ENCODE measurements at places on chromosomes 7 and 10. TPM values are rescaled to one million over a fixed set of nuclear protein-coding genes. Genes with fewer than 3 reads are reported as not detected.

GRCh38 chr10:91829268-91829667 lies 31.0 kb downstream of the TNKS2 start:
- DNase-seq: no peak

DNA sequence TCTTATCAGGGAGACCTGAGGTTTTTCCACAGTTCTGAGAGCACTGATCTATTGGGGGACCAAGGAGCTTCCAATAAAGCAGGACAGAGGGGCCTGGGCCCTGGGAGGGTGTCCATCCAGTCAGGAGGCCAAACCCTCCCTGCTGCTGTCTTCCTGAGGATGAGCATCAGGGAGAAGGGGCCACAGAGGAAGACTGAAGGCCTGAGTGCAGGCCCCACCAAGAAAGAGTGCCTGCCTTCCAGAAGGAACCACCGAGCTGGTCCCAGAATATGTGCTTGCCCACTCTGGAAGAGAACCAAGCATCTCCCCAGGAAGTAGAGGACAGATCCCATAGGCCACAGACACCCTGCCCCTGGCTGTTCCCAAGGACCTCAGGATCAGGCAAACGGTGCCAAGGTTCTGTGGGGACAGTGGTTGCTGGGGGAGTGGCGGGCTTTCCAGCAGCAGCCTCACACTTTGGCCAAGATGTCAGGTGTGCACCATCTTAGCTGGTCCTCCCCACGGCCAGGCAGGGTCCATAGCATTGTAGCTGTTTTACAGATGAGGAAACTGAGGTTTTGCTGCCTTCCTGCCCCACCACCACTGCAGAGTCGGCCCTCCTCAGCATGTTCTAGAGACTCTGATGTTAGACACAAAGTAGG lies 199.4 kb downstream of the GRID1 start:
- peak; percentile 68 for DNase-seq

- no peak for DNase-seq
These were observed 243.9 kb downstream of the REEP3 start for GRCh38 chr10:63765126-63765525.

- DNase-seq: no peak
These were observed 244.4 kb downstream of the DYNC1I1 start for GRCh38 chr7:96016735-96017134.

DNA sequence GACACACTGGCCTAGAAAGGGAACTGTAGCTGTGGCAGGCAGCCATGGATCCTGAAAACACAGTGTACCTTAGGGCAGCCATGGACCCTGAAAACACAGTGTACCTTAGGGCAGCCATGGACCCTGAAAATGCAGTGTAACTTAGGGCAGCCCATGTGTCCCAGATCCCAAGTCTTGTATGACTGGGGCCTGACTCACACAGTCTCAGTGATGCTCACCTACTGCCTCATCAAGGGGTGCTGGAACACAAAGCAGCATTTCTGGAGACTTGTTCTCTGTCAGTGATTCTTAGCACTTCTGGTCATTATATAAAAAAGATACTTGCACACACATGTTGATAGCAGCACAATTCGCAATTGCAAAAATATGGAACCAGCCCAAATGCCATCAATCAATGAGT lies 70.2 kb upstream of the LAMB4 start:
- no peak for DNase-seq

DNA sequence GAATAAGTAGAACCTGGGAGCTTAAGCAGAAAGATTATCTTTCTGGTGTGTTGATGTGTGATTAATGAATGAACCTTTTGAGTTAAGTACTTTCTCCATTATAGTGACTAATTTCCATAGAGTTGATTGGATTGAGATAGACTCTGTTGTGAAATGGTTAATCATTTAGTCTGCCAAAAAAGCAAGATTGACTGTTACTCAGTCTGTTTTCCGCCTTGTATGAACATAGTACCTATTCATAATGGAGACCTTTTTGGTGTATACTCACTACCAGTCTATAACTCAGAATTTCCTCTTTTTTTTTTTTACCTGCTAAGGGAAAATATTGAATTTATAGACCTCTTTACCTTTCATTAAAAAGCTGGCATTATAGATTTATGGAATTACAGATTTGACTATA lies 14.4 kb upstream of the NPVF start:
- no peak for DNase-seq

GRCh38 chr7:79515358-79515757 lies 61.9 kb upstream of the MAGI2 start:
- no peak for DNase-seq

DNA sequence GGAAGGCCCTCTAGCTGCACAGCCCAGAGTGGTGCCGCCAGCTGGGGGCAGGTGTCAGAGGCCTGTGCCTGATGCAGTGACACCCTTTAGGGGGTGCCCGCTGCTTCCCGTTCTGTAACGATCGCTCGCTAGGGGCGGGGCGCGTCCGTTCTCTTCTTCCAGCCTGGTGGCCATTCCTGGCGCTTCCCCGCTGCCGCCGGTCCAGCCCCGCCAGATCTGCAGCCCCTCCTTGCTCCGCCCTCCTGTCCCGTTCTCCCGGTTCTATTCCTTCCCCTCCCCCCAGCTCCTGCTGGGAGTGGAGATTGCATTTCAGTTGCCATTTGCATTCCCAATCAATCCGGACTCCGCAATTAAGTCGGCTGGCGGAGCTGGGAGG lies 39.2 kb downstream of the AGAP3 start:
- DNase-seq: no peak

- no peak for DNase-seq
These were observed 221.5 kb downstream of the ADAM12 start for GRCh38 chr10:126166797-126167196.

DNA sequence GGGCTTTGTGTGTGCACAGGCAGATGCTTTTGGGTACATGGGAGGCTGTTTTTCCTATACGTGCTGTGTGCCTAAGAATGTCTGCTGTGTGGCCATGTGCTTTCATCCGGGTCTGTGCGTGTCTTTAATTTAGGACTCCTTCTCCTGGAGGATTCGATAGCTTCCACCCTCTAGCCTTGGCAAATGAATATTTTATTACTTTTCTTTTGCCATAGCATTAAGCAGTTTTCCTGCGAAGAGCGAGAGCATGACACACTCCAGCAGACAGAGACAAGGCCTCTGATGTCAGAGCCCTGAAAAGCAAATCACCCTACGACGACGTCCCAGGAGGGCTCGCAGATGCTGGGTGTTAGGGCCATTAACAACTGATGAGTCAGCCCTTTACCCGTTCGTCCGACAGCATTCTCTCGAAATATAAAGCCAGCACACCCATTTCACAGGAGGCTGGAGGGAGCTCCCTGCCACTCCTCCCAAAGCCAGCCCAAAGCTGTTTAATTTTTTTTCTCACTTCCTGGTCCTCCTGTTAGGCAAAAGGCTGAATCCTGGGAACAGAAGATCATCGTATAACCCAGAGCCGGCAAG lies 311.3 kb upstream of the ZMIZ1 start:
- DNase-seq: no peak

GRCh38 chr7:80735330-80735729 lies 96.9 kb downstream of the CD36 start:
- DNase-seq: no peak

DNA sequence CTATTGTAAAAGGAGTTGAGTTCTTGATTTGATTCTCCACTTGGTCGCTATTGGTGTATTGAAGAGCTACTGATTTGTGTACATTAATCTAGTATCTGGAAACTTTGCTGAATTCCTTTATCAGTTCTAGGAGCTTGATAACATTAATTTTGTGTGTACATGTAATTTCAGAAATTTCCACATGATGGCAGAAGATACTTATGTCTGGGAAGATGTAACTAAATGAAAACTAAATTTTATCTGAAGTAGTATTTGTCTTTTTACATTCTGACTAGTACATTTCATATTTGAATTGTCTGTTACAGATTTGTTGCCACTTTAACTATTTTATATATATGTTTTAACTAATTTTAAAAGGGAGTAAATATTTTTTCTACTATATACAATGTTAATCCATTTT lies 27.6 kb downstream of the SDHAF3 start:
- no peak for DNase-seq

DNA sequence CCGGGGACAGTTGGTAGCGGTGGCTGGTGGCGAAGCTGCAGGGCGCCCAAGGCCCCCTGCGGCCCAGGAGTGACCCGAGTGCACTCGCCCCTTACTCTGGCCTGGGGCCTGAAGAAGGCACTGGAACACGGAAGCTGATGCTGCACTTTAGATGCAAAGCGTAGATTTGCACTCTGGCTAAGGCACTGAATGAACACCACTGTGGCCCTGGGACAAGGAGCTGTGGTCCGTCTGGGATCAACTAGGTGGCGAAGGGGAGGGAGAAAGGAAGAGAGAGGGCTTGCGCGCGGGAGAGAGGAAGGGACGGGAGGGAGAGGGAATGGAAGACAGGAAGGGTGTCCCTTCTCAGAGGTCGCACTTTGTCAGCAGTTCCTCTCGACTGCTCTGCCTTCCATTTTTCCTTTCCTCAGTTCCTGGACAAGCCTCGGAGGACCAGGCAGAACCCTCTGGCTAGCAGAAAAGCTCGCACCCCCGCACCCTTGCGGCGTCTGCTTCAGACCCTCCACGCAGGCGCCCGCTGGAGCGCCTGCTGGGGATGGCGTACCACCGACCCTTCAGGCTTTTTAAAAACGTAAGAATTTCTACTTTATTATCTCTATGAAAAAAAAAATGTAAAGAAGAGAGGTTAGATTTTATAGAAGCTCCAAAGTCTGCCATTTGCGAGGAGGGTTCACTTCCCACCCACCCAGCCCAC lies 1.2 kb downstream of the FERD3L start:
- DNase-seq: no peak

DNA sequence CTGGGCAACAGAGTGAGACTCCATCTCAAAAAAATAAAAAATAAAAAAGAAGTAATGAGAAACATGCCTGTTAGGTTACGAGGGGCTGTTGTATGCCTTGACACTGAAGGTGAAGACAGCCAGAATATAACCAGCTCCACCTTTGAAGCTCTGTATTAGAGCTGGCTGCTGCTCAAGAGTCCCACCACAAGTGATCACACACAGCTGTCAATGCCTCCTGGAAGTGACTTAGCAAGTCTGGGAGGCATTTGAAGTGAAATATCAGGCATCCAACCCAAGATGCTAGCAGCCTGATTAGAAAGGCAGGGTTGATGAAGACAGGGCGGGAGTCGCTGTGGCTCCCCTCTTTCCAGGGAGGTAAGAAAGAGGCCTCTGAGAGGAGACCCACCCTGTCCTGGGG lies 34.1 kb upstream of the INPP5F start:
- DNase-seq: no peak

GRCh38 chr7:2893411-2893861 lies 49.3 kb upstream of the GNA12 start:
- DNase-seq: no peak

- DNase-seq: no peak
These were observed 56.1 kb upstream of the SH2B2 start for GRCh38 chr7:102230593-102230992.

Gene SLC25A13
- 30.5 TPM for total RNA-seq

Gene CAV1
- total RNA-seq: 473 TPM

Gene ZNF804B
- total RNA-seq: not detected

Gene PRKG1
- total RNA-seq: 12.9 TPM

Gene TPK1
- total RNA-seq: 8.7 TPM
